CD8-positive, alpha-beta memory T cell (primary cell): ENCODE measurements at places on chromosomes 2 and 18. TPM values are rescaled to one million over a fixed set of nuclear protein-coding genes. Genes with fewer than 3 reads are reported as not detected.

The ABCG8 gene
- total RNA-seq: not detected

DNA sequence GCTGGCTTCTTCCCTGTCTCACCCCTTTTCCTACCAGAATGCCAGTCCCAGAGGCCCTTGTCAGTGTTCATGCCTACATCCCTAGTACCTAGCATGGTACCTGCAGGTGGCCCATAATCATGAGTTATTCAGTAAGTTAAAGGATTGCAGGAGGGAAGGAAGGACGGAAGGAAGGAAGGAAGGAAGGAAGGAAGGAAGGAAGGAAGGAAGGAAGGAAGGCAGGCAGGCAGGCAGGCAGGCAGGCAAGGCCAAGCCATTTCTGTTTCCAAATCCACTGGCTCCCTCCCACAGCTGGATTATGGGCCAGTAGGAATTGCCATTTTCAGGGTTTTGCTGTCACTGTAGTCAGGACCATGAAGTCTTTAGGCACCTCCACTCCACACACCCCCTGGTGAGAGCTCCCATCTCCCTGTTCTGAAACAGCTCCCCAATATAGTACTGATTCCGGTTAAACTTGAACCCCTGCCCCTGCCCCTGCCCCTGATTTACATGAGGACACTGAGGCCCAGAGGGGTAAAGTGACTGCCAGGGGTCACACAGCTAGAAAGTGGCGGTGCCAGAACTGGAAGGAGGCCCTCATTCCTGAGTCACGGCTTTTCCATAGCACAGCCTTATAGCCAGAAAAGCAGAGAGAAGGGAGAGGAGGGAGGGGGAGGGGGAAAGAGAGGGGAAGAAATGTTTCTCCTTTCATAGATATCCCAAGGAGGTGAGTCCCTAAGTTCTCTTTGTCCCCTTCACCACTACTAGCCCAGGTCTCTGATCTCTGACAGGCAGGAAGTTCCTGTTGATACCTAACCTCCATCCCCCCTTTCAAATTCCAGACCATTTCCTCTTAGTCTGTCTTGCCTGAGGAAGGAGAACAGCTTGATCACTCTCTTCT lies 12.2 kb upstream of the TNS1 start:
- DNase-seq: no peak

The CDK15 gene
- not detected for total RNA-seq

GRCh38 chr2:70949086-70949485 lies 13.4 kb downstream of the ATP6V1B1 start:
- DNase-seq: no peak

DNA sequence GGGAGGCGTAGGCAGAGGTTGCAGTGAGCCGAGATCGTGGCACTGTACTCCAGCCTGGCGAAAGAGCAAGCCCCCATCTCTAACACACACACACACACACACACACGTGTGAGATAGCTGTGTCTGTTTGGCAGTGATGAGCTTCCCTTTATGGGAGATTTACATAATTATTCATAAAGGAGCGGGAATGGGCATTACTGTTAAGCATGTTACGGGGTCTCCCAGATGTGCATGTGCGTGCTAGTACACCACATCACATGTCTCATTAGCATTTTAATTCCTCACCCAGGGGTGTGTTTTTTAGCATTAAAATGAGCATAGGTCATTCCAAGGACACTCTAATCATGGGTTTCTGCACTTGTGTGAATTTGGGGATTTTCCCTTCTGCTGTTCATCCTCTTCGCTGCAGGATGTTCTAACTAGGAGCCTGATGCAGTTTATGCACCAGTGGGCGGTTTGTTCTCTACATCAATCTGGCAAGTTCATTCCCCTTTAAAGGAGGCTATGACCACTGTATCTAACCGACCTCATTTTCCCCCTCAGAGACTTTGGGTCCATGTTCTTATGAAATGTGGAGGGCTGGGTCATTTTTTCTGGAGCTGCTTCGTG lies 1.0 kb upstream of the FAM178B start:
- DNase-seq: no peak

The CHRND gene
- not detected for total RNA-seq

DNA sequence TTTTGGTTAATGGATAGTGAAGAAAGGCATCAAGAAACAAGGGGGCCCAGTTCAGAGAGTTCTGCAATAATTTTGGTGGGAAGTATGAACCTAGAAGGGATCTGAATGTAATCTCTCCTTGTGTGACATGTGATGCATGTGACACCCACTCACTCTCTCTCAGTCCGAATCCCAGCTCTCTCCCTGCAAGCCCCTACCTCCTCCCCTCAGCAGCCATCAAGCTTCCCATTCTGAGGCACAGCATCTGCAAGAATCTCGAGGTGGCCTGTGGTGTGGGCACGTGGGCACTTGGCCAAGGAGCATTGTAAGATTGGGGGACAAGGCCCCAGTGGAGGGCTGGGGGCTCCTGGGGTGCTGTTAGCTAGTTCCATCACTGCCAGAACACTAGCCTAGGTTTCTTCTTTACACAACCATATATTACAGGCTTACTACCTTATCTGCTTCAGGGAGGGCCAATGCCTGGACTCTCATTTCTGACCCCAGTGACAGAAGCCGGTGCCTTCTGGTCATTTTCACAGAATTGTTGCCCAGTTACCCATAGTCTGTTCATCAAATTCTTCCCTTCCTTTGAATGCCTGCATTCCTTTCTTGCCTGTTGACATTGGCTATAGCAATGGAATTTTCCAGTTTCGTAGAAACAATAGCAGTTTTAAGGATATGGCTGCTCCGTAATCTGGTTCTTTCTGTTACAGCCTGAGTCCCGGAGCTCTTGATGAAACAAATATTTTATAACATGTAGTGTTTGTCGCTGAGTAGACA lies 13.3 kb upstream of the LCLAT1 start:
- DNase-seq: no peak

DNA sequence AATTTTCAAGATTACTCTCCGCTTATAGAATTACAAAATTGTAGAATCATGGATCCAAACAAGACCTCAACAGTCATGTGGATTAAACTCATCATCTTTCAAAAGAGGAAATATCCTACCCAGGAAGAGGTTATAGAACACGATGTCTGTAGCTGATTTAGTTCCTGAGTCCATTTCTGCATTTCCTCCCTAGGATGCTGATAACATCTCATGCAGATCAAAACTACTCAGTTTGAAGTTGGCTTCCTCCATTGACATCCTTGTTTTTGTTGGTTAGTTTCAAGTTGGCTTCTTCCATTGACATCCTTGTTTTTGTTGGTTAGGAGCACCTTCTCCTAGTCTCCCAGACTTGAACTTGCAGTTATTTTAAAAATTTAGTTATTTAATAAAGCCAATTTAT lies 147.5 kb downstream of the PARD3B start:
- DNase-seq: no peak

GRCh38 chr2:8436585-8436984 lies 245.3 kb upstream of the ID2 start:
- DNase-seq: no peak

The NFU1 gene
- total RNA-seq: 43.2 TPM

DNA sequence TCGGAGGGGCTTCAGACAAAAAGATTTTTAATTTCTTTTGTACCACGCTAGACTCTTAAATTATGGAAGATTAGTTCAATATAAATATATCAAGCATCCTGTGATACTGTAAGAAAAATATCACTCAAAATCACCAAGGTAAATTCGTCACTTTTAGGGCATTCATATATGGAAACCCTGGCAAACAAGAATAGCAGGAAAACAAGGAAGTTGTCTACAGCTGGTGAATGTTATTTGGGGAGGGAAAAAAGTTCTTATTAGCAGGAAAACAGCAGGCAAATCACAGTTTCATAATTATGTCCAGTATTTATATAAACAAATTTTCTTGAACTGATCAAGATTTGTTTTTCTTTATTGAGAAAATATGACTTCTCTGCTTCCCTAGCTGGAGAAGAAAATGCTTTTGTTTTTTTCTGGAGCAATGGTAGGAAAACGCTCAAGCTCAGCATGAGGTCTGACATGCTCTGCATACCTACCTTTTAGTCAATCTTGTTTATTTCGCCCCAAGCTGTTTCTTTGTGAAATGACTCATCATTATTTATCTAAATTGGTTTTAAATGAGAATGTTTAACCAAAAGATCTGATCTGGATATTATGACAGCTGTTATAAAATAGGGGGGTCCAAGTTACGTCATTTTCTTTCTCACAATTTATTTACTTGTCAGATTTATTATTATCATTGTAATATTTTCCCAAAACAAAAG lies 14.7 kb downstream of the LINC00305 start:
- no peak for DNase-seq

DNA sequence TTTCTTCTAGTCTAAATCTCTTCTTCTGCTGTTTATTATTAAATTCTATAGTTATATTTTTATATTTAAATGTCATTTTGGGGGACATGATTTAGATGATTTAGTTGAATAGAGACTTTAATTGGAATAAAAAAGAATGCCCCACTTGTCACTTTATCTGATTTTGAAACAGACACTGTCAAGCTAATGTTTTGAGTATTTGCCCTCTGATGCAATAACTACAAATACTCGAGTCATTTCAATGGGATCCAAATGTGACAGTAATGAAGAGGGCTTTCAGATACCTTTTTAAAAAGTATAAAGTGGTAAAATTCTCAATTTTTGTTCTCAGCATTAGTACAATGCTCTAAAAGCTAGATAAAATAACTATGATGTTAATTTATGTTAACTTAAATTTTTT lies 257.3 kb upstream of the SESTD1 start:
- DNase-seq: no peak

- no peak for DNase-seq
These were observed 24.2 kb downstream of the NEU4 start for GRCh38 chr2:241833101-241833663.

DNA sequence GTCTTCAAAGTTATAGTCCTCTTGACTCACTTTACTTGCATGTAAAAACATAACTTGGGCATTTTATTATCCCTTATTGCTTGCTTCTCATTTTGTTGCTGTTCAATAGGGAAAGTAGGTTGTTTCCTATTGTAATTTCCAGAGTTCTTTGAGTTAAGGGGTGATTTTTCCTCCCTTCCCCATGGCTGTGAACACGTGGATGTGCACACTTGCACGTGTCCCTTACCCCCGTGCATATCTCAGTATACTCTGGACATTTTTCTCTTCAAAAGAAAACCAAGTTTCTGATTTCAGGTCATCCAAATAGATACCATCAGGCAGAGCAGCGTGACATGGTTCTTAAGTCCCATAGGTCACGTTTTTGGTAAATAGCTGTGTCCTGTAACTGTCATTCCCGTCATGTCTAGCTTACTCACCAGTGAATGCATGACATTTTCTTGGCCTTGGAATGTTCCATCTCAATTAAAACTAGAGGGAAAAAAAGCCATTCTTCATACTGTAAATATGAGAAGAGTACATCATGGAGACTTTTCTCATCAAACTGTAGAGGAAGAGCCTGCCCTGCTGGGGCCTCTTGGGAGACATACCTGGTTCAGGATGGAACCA lies 83.3 kb upstream of the KCNE4 start:
- no peak for DNase-seq

- no peak for DNase-seq
These were observed 2.0 kb downstream of the KCNF1 start for GRCh38 chr2:10913501-10914271.
